K562 (cell line): ENCODE measurements at places on chromosomes 6 and 20. TPM values are rescaled to one million over a fixed set of nuclear protein-coding genes. Genes with fewer than 3 reads are reported as not detected.

GRCh38 chr6:75210885-75211739 lies 5.3 kb upstream of the COL12A1 start:
- no peak overlapping the region for H3K27ac ChIP-seq
- H3K4me3 ChIP-seq: no peak overlapping the region
- peaks cover 12% of the 10 kb centered on the region; the same call in 2 of the 3 replicates for H3K27me3 ChIP-seq
- H3K36me3 ChIP-seq: no peaks in the 10 kb centered on the region

DNA sequence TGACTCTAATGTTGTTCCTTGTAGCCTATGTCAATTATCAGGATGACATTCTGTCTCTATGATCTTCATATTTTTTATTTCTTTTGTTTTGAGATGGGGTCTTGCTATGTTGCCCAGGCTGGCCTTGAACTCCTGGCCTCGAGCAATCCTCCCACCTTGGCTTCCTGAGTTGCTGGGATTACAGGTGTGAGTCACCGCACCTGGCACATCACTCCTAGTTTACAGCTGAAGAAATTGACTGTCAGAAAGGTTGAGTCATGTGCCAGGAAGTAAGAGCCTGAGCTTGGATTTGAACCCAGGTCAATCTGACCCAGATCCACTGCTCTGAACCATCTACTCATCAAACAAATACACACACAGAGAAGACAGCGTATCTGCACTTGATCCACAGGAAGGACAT lies 14.4 kb downstream of the PPP1R3G start:
- no peak overlapping the region for H3K4me3 ChIP-seq
- no peaks in the 10 kb centered on the region; the same call in 1 of the 2 replicates for H3K4me1 ChIP-seq
- H3K27me3 ChIP-seq: no peaks in the 10 kb centered on the region
- H3K36me3 ChIP-seq: no peaks in the 10 kb centered on the region
- H3K27ac ChIP-seq: no peak overlapping the region

DNA sequence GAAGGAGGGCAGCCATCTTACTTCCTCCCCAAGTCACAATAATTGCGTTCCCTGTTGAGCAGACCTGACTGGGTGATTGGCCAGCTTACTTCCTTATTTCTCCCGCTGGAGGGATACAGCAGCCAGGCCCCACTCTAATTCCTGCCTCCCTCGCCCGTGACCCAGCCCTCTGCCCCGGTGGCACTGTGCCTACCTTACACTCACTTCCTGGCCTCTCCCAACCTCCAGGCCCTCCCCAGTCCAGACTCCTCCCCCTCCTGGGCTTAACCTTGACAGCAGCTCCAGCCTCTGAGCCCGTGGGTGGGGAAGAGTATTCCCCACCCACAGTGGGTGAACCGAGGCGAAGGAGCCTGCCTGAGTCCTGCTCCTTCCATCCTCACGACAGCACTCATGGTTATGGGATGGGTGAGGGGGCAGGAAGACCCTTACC lies 3.0 kb downstream of the BAK1 start:
- DNase-seq: peak; percentile 58
- H3K36me3 ChIP-seq: peaks cover 49% of the 10 kb centered on the region; the same call in 2 of the 3 replicates
- H3K27me3 ChIP-seq: no peaks in the 10 kb centered on the region
- H3K4me1 ChIP-seq: peaks cover 38% of the 10 kb centered on the region
- H3K27ac ChIP-seq: no peak overlapping the region; the same call in 2 of the 3 replicates
- H3K4me3 ChIP-seq: no peak overlapping the region

GRCh38 chr6:100271625-100272024 lies 193.1 kb downstream of the SIM1 start:
- no peak overlapping the region for H3K27ac ChIP-seq
- no peak overlapping the region for H3K4me3 ChIP-seq
- peak; percentile 70 for DNase-seq
- no peaks in the 10 kb centered on the region for H3K27me3 ChIP-seq

- DNase-seq: no peak
- H3K27ac ChIP-seq: no peak overlapping the region
- peaks cover 6% of the 10 kb centered on the region; the same call in 1 of the 3 replicates for H3K27me3 ChIP-seq
- no peaks in the 10 kb centered on the region for H3K36me3 ChIP-seq
Observed at GRCh38 chr6:150377211-150377781, 8.5 kb downstream of the IYD start.

Gene NKX2-4
- not detected in 2 replicates for polyA plus RNA-seq

- H3K27ac ChIP-seq: no peak overlapping the region
- H3K36me3 ChIP-seq: no peaks in the 10 kb centered on the region
- H3K27me3 ChIP-seq: peaks cover 4% of the 10 kb centered on the region; the same call in 1 of the 2 replicates
- H3K4me3 ChIP-seq: no peak overlapping the region
Observed at GRCh38 chr6:105484238-105485161, 81.6 kb upstream of the PREP start.

DNA sequence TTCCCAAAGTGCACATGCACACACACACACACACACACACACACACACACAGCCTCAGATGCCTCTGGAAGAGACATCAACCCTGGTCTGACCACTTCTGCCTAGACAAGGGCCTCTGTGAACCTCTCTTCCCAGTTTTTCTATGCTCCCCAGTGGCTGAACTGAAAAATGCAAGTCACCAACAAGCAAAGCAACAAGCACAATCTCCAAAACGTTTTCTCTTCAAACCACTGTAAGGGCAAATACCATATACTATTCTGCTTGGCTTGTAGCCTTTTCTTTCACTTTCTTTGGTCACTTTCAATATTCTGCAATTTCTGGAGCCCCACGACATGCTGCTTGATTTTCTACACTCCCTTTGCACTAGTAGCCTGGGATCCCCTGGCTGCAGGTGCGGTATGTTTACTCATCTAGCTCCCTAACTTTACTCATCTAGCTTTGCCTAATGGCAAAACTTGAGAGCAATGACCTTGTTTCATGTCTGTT lies 121.4 kb upstream of the DST start:
- DNase-seq: no peak
- H3K36me3 ChIP-seq: no peaks in the 10 kb centered on the region
- no peak overlapping the region for H3K27ac ChIP-seq
- no peaks in the 10 kb centered on the region for H3K27me3 ChIP-seq
- no peaks in the 10 kb centered on the region for H3K4me1 ChIP-seq

Gene TRAPPC3L
- polyA plus RNA-seq: not detected in 2 replicates

Gene IFT52
- polyA plus RNA-seq: 16.1 and 16.5 TPM in 2 replicates

- H3K27me3 ChIP-seq: no peaks in the 10 kb centered on the region
- H3K4me1 ChIP-seq: peaks cover 12% of the 10 kb centered on the region
- DNase-seq: peak; percentile 33
- peak overlapping the region; percentile 88 for H3K4me3 ChIP-seq
- H3K36me3 ChIP-seq: peaks cover 35% of the 10 kb centered on the region
- H3K27ac ChIP-seq: peak overlapping the region; percentile 83
Observed at GRCh38 chr6:37433657-37434271, 743 bp downstream of the CMTR1 start.

Gene THBS2
- not detected in 2 replicates for polyA plus RNA-seq

- no peak for DNase-seq
- H3K27me3 ChIP-seq: no peaks in the 10 kb centered on the region
- H3K4me1 ChIP-seq: peaks cover 14% of the 10 kb centered on the region; the same call in 2 of the 3 replicates
- H3K4me3 ChIP-seq: no peak overlapping the region
- no peak overlapping the region for H3K27ac ChIP-seq
Observed at GRCh38 chr6:84135291-84135690, 92.2 kb downstream of the CEP162 start.

DNA sequence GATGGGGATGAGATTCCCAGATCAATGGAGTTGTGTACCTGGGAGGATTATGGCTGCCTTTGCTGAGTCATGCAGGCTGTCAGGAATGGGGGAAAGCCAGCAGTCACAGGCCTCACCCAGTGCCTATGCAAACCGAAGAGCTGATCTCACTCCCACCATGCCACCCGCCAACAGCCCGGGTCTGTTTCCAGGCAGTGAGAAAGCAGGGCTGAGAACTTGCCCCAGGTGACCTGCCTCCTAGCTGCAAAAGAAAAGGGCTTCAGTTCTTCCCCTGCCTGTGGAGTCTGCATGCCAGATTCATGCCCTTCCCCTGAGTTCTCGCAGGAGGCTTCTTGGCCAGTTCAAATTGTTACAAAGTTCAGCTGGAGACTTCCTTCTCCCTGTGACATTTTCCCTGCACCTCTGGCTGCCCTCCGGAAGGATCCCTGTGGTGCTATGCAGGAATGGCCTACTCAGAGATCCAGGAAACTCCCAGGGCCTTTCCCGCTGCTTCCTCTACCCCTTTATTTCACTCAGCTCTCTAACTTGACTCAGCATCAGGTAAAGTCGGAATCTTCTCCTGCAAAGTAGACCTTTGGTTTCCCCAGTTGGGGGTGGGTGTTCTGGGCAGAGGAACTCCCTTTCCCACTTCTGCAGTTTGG lies 71.5 kb upstream of the B3GAT2 start:
- H3K4me3 ChIP-seq: no peak overlapping the region
- H3K27ac ChIP-seq: no peak overlapping the region
- H3K4me1 ChIP-seq: no peaks in the 10 kb centered on the region
- DNase-seq: no peak

Gene CALHM4
- not detected in 2 replicates for polyA plus RNA-seq

- H3K4me1 ChIP-seq: peaks cover 26% of the 10 kb centered on the region
- H3K27ac ChIP-seq: no peak overlapping the region
- H3K36me3 ChIP-seq: no peaks in the 10 kb centered on the region
Observed at GRCh38 chr20:48826883-48827771, 672 bp downstream of the PREX1 start.
